ENCODE measurements at places on chromosomes 3 and 15.

GRCh38 chr3:39506863-39507262, 39.4 kb downstream of the MOBP start:
- no peak for DNase-seq

GRCh38 chr15:60531801-60532200, 52.9 kb upstream of the ICE2 start:
- no peak for DNase-seq

DNA sequence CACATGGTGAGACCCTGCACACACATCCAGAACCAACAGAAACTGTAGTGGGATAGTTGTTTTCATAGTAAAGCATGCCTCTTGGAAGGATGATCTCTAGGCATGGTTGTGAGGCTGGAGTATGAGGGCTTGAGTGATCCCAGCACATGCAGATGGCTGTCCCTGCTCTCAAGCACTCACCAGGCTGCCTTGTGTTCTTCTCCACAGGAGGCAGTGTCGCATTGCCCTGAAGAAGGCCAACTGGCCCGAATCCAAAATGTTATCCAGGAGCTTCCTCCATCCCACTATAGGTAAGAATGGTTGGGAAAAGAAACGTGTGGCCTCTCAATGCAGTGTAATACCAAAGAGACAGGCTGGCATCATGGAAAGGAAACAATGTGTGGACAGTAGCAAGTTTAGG, 82.7 kb downstream of the TMEM39A start:
- DNase-seq: no peak

- no peak for DNase-seq
Measured at GRCh38 chr3:33543601-33544000, 103.4 kb upstream of the UBP1 start.

- DNase-seq: no peak
Measured at GRCh38 chr3:174120997-174121396, 723.5 kb downstream of the NLGN1 start.

DNA sequence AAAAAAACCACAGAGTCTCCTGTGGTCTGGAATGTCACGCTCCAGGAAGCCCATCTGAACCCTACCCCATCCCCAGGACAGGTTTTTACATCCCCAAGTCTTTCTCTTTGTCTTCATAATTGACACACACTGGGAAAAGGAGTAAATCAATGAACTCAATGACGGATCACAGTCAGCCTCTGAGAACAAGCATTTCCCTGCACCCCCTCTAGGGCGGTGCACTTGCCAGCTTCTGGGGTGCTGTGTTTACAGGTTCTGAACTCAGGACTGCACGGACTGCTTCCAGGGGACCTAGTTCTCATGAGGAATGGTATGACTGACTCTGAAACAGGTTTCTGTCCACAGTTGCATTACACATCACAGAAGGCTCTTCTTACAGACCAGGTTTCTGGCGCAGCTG, 81.1 kb downstream of the NUP210 start:
- no peak for DNase-seq

DNA sequence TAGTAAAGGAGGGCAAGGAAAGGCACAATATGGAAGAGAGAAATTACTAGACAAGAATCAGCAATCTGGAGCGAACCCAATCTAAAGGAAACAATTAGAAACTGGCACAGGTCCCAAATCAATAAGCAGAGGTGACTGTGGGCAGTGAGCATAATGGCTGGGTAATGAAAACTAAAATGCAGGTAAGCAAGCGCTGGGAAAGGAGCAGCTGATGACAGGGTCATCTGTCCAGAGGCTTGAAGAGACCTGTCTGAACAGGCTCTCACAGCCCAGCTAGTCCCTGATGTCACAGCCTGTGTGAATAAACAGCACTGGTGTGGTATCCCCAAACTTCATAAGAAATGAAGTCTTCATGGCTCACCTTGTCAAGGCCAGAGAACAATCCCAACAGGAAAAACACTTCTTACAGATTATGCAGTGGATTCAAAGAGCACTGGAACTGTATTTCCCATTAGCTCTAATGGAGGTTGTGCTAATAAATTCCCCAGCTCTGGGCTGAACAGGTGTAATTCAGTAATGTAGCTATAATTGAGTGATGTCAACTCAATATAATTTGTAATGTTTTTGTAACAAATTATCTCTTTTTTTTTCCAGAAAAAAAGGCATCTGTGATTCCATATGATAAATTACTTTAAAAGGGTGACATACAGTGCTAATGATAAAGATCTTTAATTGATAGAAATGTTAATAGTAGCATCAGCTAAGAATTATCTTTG, 197.3 kb downstream of the FHIT start:
- DNase-seq: no peak

DNA sequence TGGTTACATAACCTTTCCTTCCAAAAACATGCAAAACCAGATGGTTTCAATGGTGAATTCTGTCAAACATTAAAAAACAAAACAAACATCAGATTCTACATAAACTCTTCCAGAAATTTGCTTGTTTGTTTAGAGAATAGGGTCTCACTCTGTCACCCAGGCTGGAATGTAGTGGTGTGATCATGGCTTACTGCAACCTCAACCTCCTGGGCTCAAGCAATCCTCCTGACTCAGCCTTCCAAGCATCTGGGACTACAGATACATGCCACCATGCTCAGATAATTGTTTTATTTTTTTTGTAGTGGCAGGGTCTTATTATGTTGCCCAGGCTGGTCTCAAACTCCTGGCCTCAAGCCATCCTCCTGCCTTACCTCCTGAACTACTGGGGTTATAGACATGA, 36.1 kb downstream of the FBXL2 start:
- DNase-seq: no peak

DNA sequence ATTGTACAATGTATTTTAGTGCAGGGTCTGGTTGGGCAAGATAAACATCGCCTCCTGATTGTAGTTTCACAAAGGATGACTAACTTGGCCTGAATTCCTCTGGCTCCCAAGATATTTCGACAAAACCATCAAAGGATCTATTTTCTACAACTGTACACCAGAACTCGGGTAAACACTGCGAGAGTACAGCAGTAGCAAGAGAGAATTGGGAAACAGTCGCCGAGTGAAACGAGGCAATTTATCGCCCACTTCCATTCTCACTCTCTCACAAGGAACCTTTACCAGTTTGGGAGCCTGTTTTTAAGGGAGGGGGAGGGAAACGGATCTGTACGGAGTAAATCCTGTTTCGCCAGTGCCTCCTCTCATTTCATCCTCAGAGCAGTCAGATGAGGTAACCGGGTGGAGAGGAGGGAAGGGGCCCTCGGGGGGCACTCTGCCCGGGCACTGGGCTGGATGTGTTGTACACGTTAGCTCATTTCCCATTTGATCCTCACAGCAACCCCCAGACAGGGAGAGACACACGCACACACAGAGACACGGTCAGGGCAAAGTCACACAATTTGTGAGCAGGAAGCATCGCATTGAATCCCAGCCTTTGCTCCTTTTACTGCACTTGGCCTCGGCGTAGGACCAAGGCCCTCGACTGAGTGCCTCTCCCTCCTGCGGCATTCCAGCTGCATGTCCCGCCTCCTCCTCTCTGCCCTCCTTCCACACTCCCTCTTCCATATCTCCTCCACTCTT, 120.1 kb downstream of the LIPC start:
- DNase-seq: no peak

- DNase-seq: no peak
Measured at GRCh38 chr3:127090218-127091160, 102.4 kb upstream of the PRR23E start.

- DNase-seq: no peak
Measured at GRCh38 chr3:116951610-116952009, 242.0 kb downstream of the TUSC7 start.

GRCh38 chr3:128443771-128444170, 22.9 kb downstream of the DNAJB8 start:
- no peak for DNase-seq

GRCh38 chr15:63420333-63420747, 38.7 kb upstream of the CA12 start:
- DNase-seq: no peak

DNA sequence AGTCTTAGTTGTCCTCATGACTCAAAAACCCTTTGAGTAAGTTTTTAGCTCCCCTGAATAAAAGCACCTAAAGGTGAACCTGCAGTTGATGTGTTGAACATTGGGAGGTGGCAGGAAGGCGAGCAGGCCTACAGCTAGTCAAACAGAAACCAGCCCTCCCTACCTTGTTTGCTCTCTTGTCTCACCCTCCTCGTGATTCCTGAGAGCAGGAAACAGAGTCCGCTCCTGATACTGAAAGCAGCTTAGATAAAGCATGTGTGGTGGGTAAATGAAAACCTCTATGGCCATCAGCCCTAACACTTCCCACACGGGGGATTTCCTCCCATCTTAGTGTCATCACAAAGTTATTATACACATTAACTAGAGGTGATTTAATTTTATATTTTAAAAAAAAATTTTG, 21.8 kb upstream of the CLDN18 start:
- DNase-seq: peak; percentile 19

DNA sequence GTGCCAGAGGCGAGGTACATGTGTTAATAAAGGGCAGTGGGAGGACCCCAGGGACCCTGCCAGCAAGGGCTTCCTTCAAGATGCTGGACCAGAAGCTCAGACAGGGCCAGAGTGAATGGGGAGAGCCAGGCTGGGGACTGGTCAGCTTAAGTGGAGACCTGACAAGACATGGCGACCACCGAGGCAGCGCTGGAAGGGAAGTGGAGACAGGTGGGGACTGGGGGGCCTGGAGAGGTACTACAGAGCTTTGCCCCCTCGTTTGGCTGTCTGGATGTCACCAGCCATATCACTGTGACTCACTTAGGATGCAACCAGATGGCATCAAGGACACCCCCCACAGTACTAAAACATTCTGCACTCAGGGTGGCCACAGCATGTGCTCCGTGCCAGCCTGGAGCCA, 97.9 kb downstream of the ADCY5 start:
- no peak for DNase-seq

- no peak for DNase-seq
Measured at GRCh38 chr15:38486936-38487335, 33.0 kb downstream of the FAM98B start.

- DNase-seq: no peak
Measured at GRCh38 chr15:80604583-80605575, 90.2 kb upstream of the ABHD17C start.

DNA sequence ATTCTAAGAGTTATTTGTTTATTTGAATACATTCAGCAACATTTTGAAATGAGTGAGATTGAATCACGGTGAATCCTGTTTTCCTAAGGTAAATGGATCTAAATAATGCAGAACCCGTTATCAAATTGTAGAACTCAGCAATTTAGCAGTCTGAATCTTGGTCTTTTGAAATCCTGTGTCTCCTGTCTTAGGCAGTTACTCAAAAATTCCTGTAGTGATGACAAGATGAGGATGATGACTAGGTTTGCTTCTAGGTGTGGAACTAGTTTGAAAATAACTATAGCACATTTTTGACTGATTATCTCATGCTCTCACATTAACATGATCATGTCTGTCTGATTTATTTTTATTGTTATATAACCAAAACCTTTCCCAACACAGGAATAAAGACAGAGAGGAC, 115.0 kb downstream of the RAP2B start:
- no peak for DNase-seq

GRCh38 chr3:187230011-187230410, 32.7 kb downstream of the RTP1 start:
- no peak for DNase-seq

DNA sequence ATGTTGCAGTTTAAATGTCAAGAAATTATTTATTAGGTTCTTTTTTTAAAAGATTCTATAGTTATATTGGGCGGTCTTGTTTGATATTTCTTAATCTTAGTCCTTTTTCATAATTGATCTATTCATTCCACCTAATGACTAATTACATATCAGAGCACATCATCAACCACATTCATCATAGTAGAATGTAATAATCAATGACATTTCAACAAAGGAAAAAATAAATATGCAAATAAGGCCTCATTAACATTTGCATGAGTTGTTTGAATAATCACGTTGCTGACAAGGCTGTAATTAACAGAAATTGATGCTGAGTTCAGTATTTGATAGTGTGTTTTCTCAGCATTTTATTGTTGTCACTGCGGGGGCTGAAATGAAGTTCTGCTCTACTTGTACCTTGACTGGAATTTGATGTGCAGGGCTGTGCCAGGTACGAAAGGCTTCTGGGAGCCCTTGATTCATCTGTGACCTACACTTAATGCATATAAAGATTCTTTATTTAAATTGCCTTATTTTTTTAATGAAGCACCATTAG, 215.7 kb downstream of the TCF12 start:
- DNase-seq: no peak

- DNase-seq: no peak
Measured at GRCh38 chr3:184429786-184430185, 49.9 kb downstream of the CHRD start.

- DNase-seq: no peak
Measured at GRCh38 chr15:33964665-33965040, 3.6 kb upstream of the CHRM5 start.

DNA sequence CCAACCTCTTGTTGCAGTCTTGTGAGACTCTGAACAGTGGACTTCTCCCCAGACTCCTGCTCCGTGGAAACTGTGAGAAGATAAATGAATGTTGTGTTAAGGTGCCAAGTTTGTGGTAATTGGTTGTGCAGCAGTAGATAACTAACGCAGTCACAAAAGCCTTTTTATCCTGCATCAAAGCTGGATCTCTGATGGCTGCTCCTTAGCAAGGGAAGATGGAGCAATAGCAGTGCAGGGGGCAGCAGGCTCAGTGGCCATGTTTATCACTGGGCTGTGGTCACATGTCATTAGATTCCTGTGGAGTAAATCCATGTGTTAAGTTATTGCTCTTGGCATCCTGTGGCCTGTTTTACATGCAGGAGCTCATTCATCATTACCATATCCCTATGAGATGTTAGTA, 13.5 kb downstream of the CMTM7 start:
- DNase-seq: no peak

DNA sequence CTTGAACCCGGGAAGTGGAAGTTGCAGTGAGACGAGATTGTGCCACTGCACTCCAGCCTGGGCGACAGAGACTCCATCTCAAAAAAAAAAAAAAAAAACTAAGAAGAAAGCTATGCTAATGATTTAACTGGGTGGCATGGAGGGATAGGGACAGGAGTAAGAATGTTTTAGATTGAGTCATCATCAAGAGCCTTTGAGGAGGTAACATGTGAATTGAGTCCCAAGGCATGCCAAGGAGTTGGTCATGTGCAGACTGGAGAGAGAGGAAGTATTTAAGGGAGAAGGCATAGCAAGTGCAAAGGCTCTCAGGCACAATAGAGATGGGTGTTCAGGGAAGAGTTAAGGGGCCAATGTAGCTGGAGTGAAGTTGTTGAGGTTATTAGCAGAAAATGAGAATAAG, 9.1 kb downstream of the BNC1 start:
- no peak for DNase-seq

DNA sequence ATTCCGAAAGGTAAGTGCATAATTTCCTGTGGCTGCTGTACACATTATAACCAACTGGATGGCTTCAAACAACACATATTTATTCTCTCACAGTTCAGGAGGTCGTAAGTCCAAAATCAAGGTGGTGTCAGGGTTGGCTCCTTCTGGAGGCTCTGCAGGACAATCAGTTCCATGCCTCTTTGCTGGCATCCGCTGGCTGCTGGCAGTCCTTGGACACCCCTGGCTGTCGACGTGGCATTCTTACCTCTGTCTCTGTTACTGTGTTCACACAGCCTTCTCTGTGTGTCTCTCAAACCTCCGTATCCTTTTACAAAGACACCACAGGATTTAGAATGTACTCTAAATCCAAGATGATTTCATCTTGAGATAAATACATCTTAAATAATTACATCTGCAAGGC, 398.8 kb upstream of the ATP10A start:
- DNase-seq: no peak

GRCh38 chr15:22240403-22240802, 160.1 kb downstream of the OR4M2 start:
- DNase-seq: no peak

- no peak for DNase-seq
Measured at GRCh38 chr3:35200056-35200455, 439.3 kb upstream of the ARPP21 start.
